Colonic mucosa (tissue), 4 donors: ENCODE measurements at places on chromosomes 4 and X.

- no peaks in the 10 kb centered on the region for H3K4me1 ChIP-seq
- H3K27ac ChIP-seq: no peak overlapping the region
- H3K27me3 ChIP-seq: no peaks in the 10 kb centered on the region
- H3K36me3 ChIP-seq: no peaks in the 10 kb centered on the region
- no peak overlapping the region for H3K4me3 ChIP-seq
- no peak for DNase-seq
These were observed 228.2 kb upstream of the DIPK2B start for GRCh38 chrX:45428831-45429230.

GRCh38 chrX:152881289-152881688 is 16.6 kb upstream of the ZNF185 start:
- H3K27ac ChIP-seq: no peak overlapping the region
- H3K27me3 ChIP-seq: no peaks in the 10 kb centered on the region
- H3K36me3 ChIP-seq: no peaks in the 10 kb centered on the region
- no peaks in the 10 kb centered on the region for H3K4me1 ChIP-seq
- H3K4me3 ChIP-seq: no peak overlapping the region

DNA sequence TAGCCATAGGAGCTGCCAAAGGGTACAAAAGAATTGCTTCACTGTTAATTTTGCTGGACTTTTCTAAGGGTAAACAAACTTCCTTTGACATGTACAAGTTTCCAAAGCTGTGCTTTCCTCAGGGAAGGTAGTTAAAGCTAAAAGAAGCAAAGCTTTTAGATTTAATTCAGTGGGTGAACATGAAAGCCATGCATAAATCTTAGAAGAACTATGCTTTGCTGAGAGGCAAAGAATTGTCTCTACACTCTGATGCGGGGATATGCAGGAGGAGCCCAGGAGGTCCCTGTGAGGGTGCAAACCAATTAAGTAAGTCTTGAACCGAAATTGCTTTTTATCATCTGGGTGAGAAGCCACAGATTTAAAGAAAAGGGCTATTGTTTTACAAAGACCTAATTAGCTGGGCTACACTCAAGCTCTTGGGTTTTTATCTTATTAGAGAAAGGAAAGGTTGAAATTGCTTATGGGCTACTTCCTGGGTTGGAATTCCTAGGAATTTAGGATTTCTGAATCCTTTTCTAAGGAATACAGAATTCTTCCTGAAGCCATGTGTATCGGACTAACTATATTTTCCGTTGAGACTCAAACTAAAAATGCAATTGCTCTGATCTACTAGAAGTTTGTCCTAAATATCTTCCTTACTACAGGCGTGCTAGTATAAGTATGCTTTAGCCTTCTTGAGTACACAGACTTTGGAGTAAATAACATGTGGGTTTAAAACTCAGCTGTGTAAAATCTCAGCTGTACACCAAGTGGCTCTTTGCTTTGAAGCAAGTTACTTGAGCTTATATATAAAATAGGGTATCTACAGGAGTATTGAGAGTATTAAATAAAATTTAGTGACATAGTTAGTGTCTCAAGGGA is 188.4 kb upstream of the ANK2 start:
- DNase-seq: no peak
- no peak overlapping the region for H3K4me3 ChIP-seq
- no peak overlapping the region for H3K27ac ChIP-seq
- H3K36me3 ChIP-seq: no peaks in the 10 kb centered on the region

DNA sequence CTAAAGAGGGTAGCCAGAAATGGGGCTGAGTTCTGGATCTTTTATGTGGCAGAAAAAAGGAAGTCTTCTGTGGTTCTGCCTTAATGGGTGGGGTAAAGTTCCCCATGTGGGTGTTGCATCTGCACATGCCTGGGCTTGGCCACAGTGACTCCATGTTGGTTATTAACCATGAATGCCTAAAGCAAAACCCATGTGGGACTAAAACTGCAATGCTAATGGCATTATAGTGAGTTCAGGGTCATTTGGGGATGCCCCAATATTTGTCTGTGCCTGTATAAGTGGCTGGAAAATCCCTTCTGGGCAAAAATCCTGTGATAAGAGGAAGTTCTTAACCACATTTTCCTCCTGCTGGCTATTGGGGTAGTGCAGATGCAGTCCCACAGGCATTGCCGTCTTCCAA is 857.4 kb downstream of the FAT4 start:
- H3K27me3 ChIP-seq: no peaks in the 10 kb centered on the region
- H3K27ac ChIP-seq: no peak overlapping the region
- H3K4me1 ChIP-seq: no peaks in the 10 kb centered on the region
- no peak for DNase-seq

GRCh38 chr4:38565271-38566199 is 98.5 kb upstream of the KLF3 start:
- H3K4me3 ChIP-seq: no peak overlapping the region
- no peaks in the 10 kb centered on the region for H3K4me1 ChIP-seq
- H3K36me3 ChIP-seq: no peaks in the 10 kb centered on the region
- peak; percentile 52 for DNase-seq

DNA sequence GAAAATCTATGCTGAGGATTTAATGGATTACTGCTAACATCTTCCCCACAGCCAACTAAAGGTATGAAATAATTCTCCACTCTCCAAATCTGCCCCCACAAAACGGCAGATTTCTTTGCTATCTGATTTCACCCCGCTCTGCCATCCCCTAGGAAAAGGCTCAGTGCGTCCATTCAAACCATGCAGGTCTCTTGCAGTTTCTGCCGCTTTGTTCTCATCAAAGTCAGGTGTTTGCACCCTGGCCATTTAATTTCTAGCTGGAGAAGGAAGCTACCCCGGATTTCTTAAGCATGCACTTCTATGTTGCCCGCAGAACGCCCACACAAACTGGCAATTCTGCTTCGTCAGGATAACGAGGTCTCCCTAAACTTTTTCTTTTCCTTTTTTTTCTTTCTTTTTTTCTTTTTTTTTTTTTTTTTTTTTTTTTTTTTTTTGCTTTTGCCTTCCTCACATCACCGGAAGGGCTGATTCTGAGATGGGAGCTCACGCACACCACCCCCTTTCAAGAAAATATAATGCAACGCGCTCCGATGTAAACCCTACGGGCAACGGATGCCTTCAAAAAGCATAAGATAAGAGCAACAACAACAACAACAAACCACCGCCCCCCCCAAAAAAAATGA is 3.3 kb downstream of the NLGN4X start:
- no peak overlapping the region for H3K27ac ChIP-seq
- H3K4me3 ChIP-seq: no peak overlapping the region
- H3K36me3 ChIP-seq: no peaks in the 10 kb centered on the region
- DNase-seq: no peak
- H3K4me1 ChIP-seq: no peaks in the 10 kb centered on the region
